ENCODE measurements at places on chromosomes 1 and 21.

- DNase-seq = no peak
These were observed 4.3 kb downstream of the GAS5 start for GRCh38 chr1:173863224-173864161.

DNA sequence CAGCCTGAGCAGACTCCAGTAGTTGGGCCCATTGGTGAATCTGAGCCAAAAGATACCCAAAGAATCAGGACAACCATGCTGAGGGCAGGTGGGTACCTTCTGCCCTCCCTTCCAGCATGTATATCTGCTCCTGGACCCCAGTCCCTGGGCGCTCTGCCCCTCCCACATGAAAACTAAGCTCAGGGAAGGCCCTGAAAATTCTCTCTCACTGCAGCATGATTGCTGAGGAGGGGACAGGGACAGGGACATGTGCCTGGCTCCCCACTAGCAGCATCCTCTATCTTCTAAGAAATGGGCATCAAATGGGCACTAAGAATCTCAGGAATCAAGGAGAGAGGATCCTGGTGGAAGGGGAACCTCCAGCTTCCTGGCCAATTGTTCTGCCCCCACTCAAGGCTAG, 446.0 kb downstream of the MATN1 start:
- DNase-seq = no peak

DNA sequence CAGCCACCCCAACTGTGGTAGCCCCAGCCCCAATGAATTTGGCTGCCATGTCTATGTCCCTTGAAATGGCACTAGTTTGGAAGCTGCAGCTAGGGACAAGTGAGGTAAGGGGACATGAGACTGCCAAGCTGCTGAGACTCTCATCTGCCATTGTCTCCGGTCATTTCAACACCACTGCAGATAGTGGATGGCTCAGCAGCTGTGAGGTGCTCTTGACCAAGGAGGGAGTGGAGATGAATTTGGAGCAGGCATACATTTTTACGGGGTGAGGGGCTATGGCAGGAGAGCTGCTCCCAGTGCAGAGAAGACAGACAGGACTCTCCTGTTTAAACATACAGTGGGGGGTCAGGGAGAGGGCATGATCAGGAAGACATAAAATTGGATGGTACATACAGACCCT, 315.5 kb upstream of the CAMK1G start:
- DNase-seq = no peak

- DNase-seq = no peak
These were observed 19.9 kb downstream of the WNT4 start for GRCh38 chr1:22123071-22123390.

DNA sequence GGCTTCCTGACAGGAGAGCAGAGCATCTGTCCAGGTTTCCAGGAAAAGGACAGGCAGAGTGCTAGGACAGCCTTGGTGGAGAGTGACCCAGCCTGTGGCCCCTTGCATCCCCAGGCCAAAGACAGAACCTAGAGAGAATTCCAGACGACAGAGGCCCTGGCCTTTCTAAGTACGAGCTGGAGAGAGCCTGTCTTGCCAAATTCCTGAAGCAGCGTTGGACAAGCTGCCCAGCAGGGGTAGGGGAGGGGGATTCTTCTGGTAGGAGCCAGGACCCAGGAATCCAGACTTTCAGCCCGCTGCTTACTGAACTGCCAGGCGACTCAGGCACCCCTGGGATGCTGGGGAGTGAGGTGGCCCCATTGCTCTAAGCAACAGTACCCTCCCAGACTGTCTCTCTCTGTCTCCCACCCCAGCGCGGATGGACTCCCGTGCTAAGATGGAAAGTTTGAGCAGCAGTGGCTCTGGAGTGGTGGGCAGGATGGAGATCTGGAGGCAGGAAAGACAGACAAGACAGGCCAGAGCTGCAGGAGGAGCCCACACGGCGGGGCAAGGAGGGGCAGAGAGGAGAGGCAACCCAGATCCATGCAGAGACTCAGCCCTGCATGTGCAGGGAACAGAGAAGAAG, 8.8 kb upstream of the PEAR1 start:
- DNase-seq = no peak

DNA sequence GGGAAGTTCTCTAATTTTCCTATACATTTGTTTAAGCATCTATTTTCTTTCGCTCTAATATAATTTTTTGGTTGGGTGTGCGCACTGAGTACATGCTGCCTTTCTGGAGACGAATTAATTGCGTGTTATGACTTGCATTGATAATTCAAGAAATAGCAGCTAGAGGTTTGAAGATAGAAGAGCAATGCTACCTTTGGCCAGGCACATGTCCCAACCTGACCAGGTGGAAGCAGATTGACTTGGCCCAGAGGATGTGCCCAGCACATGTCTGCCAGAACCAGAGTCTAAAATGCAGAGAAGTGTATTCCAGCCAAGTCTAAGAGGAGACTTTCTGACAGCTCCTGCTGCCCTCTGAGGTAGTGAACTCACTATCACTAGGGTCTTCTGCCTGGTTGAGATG, 114.3 kb downstream of the SLC35F3 start:
- no peak for DNase-seq

DNA sequence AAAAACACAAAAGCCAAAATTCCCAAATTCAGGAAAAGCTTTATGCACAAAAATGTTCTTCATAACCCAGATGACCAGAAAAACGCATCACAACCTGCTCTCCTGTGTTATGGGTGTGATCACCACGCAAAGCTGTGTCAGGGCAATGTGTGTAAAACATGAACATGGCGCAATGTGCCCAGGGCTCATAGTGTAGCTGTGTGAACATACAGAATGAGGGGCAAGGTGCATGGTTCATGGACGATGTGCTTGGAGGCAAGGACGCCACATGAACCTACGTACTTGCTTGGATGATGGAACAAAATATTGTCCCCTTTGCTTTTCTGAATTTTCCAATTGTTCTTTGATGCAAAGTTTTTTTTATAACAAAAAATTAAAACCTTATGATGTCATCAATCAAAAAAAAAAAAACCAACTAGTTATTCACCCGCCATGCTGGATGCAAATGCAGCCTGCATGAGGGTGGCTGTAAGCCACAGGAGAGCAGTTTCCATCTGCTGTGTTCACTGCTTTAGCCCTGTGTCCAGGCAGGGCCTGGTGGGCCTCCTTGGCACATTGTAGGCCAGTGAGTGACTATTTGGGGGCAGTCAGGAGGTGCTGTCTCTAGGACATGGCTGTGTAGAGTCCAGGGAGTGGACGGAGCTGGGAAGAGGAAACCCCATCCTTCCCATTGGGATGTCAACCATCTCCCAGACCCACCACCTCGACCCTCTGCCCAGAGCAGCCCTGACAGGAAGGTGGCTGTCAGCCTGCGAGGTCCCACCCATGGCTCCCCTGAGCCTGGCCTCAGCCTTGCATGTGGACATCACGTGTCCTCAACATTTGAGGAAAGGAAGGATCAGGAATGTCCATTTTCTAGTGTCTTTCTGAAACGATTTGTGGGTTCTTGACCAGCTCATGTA, 13.6 kb downstream of the KRTAP10-1 start:
- DNase-seq = no peak

DNA sequence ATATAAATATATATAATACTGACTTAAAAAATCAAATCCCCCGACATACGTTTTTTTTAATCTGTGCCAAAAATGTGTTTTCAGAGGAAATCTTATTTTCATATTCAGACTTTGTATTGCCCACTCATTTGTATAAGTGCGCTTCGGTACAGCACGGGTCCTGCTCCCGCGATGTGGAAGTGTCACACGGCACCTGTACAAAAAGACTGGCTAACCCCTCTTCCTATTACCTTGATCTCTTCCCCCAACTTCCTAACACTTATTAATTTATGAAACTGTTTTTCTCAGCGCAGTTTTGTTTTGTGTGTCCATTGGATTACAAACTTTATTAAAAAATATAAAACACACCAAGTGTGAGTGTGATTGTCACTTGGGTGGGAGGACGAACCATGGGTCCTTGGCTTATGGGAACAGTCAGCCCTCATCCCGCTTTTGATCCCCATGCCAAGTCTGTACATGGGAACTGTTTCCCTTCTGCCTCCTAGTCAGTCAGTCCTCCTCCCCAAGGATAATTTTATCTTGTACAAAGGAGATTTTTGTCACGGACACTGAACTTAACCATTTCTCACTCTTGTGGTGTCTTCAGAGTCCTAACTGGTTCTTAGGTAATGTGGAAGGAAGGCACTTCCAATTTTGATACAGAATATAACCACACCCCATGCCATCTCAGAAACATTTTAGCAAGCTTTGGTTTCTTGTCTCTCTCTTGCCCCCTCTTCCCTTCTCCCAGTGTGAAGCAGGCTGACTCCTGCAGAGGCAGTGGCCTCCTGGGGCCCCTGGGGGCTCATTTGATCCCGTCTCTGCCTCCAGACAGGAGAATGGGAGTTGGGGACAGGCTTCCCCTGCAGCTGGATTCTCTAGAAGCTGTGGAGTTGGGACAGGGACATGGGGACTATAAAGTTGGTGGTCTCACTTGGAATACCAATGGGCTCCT, 35.5 kb downstream of the ZBTB17 start:
- DNase-seq = no peak

DNA sequence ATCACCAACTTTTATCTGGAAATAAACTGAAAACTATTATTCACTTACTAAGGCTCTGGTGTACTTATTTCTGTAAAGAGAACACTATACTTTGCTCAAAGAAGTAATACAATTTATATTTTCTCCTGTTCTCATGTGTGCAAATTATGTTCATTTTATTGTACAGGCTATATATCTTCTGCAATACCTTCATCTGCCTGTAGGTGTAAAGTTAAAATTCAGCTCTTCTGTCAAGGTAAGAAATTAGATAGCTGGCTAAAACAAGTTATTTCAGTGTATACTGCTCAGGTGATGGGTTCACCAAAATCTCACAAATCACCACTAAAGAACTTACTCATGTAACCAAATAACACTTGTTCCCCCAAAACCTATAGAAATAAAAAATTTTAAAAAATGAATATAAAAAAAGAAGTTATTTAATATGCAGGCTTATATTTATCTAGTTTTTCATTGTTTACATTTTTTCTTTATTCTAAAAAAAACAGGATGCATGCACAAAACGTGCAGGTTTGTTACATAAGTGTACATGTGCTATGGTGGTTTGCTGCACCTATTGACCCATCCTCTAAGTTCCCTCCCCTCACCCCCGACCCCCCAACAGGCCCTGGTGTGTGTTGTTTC, 81.5 kb downstream of the PTGER3 start:
- DNase-seq = peak; percentile 13

GRCh38 chr1:24201941-24202440, 14.9 kb upstream of the IFNLR1 start:
- peak; percentile 53 for DNase-seq

GRCh38 chr1:69673321-69673720, 105.6 kb downstream of the LRRC7 start:
- DNase-seq = no peak

DNA sequence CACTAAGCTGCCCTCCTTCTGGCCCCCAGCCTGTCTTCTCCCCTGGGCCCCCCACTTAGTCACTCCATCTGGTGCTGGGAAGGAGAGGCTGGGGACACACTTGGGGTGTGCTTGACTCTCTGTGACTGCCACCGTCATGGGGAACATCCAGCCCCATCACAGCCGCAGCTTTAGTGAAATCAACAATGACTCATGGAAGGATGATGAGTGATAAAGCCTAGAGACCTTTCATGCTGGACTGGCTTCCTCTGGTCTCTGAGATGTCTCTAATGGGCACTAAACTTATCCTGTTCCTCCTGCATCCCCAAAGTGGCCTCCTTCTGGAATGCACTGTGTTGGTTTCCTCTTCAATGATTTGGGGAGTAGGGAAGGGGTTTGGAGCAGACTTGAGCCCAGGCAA, 172.9 kb downstream of the GRIK3 start:
- DNase-seq = no peak

GRCh38 chr1:154764181-154764580, 105.9 kb downstream of the KCNN3 start:
- no peak for DNase-seq

DNA sequence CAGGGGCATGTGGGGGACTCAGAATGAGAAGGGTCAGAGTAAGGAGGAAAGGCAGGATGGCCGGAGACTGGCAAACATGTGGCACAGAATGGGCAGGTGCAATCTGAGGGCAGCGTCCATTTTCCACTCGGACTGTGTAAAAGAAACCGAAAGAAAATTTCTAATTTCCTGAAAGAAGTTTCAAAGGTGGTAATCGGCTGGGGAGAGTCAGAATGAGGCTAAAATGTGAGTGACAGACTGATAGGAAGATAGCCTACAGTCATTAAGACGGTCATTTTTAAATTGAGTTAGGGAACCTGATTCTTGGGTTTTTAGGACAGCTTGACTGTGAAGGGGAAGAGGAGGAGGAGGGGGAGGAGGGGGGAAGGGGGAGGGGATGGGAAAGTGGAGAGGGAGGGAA, 23.6 kb downstream of the COA6 start:
- DNase-seq = peak; percentile 38

DNA sequence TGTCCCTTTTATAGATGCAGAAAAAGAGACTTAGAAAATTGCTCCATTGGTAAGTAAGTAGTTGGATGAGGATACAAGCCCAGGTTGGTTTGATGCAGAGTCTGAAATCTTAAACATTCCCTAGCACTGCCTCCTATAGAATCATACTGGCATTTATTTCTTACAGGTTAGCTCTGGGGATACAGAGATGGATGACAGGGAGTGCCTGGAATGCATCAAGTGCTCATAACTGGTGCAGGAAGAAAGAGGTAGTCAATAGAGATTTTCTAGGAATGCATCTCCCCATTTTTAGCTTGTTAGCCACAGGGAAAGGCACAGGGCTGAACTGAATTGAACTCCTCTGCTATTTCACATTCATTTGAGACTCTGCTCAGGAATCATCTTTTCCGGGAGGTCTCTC, 269.0 kb upstream of the USP24 start:
- no peak for DNase-seq

DNA sequence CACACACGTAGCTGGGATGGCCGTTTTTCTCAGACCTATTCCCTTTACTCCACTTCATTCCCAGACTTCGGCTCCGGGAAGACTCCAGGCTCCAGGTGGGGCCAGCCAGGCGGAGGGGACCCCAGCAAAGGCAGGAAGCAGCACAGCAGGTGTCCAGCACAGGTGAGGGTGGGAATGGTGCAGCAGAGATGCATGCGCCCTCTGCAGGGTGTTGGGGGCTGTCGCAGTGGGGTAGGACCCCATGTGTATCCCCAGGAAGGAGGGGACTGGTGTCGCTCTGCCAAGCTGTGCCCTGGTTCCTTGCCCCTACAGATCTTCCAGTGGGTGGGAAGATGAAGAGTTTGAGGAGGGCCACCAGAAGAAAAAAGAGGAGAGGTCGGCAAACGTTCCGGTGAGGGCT, 5.3 kb downstream of the TTC24 start:
- DNase-seq = no peak

Data from GM13977 (cell line).